ENCODE measurements at places on chromosomes 6 and 20.

DNA sequence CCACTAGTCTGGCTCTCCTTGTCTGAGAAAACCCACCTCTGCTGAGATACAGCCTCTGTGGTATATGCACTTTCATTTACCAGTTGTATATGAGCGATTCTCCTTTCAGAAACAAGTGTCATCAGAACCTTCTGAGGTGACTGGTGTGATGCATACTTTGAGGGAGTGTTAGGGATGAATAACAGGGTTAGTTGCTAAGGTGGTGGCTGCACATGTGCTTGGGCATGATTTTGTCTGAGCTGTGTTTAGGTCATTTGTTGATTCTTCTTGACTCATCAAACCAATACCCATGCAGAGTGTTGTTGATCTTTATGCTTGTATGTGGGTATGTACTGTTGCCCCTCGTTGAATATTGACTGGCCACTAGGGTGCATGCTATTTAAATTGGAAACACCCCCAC, 25.7 kb downstream of the DTD1 start:
- no peak for DNase-seq

- DNase-seq: no peak
Observed at GRCh38 chr20:11248011-11248409, 574.2 kb upstream of the JAG1 start.

GRCh38 chr20:16714242-16714641, 15.6 kb upstream of the SNRPB2 start:
- no peak for DNase-seq

DNA sequence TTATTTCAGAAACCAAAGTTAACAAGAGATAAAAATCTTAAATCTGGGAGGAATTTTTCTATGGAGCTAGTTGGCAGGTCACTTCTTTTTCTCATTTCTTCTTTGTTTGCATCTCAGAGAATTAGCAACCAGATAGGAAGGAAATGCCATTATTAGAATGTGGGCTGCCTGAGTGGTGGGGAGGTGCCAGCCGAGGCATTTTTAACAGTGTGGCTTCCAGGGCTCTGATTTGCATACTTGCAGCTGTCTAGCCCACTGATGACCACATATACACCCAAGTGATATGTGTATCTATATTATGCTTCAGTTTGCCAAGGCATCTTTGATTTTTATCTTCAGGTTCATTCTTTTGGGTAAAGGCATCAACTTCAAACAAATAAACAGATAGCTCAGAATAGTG, 206.7 kb downstream of the CLIC5 start:
- DNase-seq: no peak

GRCh38 chr6:121857551-121857950, 422.1 kb downstream of the GJA1 start:
- DNase-seq: peak; percentile 42

- DNase-seq: peak; percentile 45
Observed at GRCh38 chr20:12207875-12208274, 290.2 kb downstream of the BTBD3 start.

DNA sequence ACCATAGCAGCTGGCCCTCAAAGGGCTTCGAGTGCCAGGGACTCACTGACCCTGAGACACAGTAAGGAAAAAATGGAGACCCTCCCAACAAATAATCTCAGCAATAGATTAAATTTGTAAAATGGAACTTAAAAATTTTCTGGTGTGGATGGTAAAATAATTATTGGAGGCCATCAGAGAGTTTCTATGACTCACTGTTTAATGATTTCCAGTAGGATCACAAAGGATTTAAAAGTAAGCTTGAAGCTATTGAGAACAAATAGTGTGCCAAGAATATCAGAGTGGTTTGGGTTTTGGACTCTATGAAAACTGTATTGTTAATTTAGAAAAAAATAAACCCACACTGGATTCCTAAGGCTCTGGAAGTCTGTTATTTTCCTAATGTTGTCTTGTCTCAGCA, 115.2 kb upstream of the AKIRIN2 start:
- DNase-seq: peak; percentile 49

GRCh38 chr20:63150391-63150898, 65.5 kb downstream of the YTHDF1 start:
- no peak for DNase-seq

- DNase-seq: no peak
Observed at GRCh38 chr20:2603816-2604505, 48.5 kb upstream of the NOP56 start.

GRCh38 chr20:46139266-46139889, 21.3 kb downstream of the CD40 start:
- DNase-seq: no peak

- DNase-seq: peak; percentile 4
Observed at GRCh38 chr6:116059713-116060571, 749 bp downstream of the FRK start.

DNA sequence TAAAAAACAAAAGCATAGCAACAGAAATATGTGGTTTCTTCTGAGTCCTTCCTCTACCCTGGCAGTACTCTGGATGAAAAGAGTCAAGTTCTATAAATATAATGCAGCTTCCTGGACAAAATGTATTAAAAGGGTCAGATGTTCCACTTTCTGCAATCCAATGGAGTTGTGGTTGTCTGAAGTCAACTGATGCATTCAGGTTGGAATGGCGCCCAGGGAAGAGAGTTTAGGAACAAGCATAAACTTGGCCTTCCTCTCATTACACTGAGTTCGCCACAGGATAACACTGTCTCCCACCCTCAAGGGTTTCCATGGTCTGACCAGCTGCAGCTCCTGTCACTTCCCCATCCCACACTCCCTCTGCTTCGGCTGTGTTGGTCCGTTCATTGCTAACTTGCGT, 66.4 kb downstream of the PLEKHG1 start:
- no peak for DNase-seq

- no peak for DNase-seq
Observed at GRCh38 chr6:33820784-33821520, 17.1 kb upstream of the MLN start.

GRCh38 chr20:35902545-35902941, 51.8 kb downstream of the SCAND1 start:
- no peak for DNase-seq

DNA sequence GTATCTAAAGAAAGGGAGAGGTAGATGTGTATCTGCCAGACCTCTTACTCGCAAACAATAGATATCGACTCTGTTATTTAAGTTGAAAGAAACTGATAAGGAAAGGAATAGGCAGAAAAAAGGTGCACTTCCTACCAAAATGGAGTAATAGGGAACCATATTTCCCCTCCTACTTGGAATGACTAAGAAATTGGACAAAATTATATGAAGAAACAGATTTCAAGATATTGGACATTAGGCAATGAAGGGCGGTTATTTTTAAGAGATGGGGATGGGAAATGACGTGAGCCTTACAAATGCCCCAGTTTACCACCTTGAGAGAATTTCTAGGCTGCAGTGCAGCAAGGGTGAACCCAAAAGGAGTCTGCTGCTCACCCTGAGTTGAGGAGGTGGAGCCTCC, 108.9 kb downstream of the ADTRP start:
- DNase-seq: no peak

DNA sequence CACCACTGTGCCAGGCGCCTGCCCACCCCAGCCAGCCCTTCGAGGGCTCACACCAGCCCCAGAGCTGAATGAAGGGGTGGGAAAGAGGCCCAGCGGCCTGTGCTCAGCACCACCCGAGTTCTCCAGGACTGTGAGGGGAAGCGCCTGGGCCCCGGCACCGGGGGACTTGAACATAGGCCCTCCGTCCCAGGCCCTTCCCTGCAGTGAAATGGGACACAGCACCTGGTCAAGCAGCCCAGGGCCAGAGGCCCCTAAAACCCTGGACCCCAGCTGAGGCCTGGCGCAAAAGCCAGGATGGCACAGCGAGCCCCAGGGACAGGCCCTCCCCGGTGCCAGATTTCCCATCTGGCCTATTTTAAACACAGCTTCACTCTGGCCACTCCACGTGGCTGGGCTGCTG, 4.0 kb downstream of the KCNQ2 start:
- DNase-seq: no peak

GRCh38 chr6:132760256-132760655, 2.6 kb upstream of the VNN2 start:
- no peak for DNase-seq

DNA sequence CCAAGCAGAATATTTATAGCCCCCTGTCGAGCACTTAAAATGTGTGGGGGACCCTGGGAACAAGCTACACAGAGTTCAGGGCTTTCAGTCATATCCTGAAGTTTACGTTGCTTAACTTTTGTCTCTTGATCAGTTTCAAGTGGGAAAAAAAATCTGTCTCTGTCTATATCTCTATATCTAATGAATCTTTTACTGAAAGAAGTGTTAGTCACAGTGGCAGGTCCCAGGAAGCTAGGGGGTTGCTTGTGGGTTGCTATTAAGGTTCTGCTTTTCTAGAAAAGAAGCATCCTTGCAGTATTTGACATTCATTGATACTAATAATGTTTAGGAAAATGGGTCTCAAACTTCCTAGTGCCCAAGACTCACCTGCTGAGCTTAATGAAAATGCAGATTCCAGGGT, 76.7 kb upstream of the CLDN20 start:
- DNase-seq: no peak

GRCh38 chr20:380763-381580, 412 bp downstream of the TRIB3 start:
- peak; percentile 86 for DNase-seq

DNA sequence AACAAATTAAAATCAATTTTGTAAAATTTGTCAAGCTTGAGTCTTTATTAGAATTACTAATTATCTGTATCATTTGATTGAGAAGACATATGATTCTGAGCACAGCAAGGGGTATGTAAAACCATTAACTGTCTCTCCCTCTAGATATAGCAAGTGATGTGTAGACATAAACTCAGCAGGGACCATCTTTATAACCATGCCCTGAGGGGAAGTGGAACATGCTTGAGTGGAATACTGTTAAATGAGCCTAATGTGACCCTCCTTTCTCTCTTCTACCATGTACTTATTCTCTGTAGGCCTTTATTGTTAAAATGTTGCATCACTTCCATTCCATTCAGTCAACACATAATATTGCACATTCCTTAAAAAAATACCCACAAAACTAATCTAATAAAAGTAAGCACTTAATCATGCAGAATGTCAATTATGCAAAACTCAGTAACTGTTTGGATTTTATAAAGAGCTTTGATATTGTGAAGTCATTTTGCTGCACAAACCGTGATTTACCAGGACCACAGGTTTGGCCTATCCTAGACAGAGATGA, 896.6 kb upstream of the MANEA start:
- no peak for DNase-seq

DNA sequence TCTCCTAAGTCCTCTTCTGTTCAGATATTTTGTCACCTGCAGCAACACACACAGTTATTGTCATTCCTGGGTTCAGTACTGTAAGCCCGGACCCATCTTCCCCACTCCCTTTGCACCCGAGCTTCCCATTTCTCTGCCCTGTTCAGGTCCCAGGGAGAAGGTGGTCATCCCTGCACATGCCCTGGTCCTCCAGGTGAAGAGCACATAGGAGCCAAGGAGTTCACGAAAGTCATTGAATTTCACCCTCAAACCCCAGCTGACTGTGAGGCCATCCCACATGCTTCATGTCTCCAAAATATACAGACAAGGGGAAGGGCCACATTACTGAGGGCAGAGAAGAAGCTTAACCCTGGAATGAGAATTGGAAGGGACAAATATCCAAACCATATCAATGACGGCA, 8.1 kb downstream of the HLA-DPA1 start:
- no peak for DNase-seq

- DNase-seq: no peak
Observed at GRCh38 chr6:150452428-150453243, 83.8 kb downstream of the IYD start.

- no peak for DNase-seq
Observed at GRCh38 chr20:18904624-18905023, 91.0 kb downstream of the SCP2D1 start.

DNA sequence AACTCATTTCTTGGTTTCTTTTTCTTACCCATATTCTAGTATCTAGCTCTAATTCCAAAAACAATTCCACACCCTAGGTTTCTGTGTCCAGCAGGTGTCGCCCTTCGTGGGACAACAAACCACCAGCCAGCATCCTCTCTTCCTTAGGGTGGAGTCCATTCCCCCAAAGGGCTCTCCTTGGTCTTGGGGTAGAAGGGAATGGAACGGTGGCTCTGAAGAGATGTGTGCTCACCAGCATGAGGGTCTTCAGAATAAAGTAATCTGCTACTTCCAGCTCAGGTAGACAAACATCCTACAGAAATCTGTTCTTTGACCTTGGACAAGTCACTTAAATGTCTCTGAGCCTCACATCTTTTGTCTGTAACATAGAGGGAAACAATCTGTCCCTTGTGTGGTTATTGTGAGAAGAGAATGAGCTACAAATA, 7.2 kb downstream of the HLA-DMB start:
- DNase-seq: peak; percentile 76

DNA sequence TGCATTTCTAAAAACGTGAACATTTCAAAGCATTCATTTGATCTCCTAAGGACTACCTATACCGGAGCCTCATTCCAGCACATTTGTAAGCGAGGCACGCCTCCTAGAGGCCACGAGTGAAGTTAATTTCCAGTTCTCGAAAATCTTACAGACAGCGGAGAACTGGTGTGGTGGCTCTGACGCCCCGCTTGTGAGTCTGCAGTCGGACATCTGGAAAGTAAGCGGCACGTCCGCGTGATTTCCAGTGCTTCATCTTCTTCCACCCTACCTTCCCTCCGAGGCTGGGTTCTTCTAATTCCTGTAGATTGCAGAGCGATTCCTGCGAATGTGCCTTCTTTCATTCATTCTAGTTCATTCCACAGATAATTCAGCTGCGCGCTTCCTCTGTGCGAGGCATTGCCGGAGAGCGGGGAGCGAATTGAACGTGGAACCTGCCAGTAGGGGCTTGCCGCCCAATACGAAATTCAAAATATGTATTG, 810 bp upstream of the PRIM2 start:
- DNase-seq: peak; percentile 92

- peak; percentile 58 for DNase-seq
Observed at GRCh38 chr20:44594730-44595129, 12.4 kb downstream of the PKIG start.

GRCh38 chr6:1766654-1767053, 156.9 kb downstream of the FOXC1 start:
- no peak for DNase-seq

GRCh38 chr6:154672086-154672485, 61.1 kb upstream of the SCAF8 start:
- no peak for DNase-seq

GRCh38 chr6:19869464-19869863, 32.3 kb downstream of the ID4 start:
- DNase-seq: no peak

Data from fibroblast of skin of scalp (primary cell).